Uterus (tissue), 4 donors: ENCODE measurements at places on chromosomes 1 and 21. TPM values are rescaled to one million over a fixed set of nuclear protein-coding genes. Genes with fewer than 3 reads are reported as not detected.

SGIP1 gene
- 2.8 TPM for total RNA-seq

S100A16 gene
- 71.5 TPM for total RNA-seq

DNA sequence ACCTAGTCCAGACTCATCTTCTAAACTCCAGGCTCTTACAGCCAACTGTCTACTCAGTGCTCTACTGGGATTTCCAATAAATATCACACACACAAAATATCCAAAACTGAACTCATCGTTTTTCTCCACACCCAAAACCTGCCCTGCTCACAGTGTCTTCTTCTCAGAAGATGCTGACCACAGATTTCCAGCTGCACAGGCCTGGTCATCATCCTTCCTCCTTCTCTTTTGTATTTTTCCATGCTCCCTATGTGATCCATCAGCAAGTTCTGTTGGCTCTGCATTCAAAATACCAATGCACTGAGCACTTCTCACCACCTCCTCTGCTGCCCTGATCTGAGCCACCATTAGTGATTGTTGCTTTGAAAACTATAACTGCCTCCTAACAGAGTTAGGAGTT is 159.5 kb upstream of the KAZN start:
- DNase-seq, result no peak

- no peak for DNase-seq
Observed at GRCh38 chr1:205052690-205053089, 9.7 kb downstream of the CNTN2 start.
